ENCODE measurements at places on chromosomes 13 and 19.

DNA sequence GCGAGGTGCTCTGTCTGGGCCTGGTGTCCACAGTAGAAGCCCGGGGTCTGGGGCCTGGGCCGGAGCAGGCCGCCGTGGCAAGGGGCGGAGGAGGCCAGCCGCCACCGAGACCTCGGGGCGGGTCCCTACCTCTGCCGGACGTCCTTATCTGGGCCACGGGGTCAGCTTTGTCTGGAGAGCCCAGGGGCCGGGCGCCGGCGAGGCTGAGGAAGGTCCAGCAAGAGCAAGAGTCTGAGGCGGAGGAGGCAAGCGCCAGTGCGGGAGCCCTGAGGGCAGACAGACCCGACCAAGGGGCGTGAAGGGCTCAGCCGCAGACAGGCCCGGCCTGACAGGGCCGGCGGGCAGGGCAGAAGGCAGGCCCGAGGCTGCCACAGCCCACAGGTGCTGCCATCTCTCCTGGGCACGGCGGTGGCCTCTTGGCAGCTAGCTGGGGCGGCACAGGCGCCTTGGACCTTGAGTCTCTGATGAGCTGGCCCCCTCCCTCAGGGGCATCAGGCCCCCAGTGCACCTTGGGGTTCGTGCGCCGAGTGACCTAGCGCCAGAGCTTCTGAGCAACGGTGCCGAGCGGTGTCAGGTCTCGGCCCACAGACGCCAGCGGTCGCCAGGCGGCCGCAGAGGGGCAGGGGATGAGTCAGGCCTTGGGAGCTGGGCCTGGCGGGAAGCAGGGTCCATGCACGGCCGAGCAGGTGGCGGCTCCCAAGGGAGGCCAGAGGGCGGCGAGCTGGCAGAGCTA, 19.1 kb upstream of the AKAP8 start:
- no peak for DNase-seq

GRCh38 chr13:44402899-44403445, 29.3 kb downstream of the SERP2 start:
- no peak for DNase-seq

- no peak for DNase-seq
Observed at GRCh38 chr13:49429121-49429520, 14.7 kb downstream of the CAB39L start.

DNA sequence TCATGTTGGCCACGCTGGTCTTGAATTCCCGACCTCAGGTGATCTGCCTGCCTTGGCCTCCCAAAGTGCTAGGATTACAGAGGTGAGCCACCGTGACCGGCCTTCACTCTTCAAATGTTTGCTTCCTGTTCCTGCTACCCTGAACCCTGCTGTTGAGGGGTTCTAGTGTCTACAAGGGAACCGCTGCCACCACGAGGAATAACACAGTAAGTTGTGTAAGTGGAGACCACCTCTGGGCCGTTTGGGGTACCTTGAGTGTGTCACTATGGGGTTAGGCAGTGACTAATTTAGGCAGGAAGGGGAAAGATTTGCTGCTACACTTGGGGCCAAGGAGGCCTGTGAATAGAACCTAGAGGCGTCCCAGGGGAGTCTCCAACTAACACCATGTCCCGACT, 2.2 kb upstream of the MYADM start:
- DNase-seq: no peak

DNA sequence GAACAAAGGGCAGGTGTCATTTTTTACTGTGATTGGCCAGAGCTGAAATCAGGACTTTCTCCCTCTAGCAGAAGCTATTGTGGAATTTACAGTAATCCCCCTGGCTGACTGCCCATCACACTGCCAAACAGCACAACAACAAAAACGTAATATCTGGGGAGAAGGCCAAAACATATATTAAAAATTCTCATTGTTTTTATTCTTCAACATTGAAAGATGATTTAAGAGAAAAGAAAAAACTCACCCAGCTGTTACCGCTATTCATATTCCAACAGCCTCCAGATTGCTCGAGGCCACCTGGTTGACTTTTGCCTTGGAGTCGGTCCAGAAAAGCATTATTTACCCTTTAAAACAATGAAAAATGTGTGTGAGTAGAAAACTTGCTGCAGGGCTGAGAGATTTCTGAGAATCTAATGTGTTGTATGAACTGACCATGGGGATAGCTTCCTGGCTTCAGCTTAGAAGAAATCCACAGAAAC, 97.2 kb downstream of the EPSTI1 start:
- DNase-seq: no peak

DNA sequence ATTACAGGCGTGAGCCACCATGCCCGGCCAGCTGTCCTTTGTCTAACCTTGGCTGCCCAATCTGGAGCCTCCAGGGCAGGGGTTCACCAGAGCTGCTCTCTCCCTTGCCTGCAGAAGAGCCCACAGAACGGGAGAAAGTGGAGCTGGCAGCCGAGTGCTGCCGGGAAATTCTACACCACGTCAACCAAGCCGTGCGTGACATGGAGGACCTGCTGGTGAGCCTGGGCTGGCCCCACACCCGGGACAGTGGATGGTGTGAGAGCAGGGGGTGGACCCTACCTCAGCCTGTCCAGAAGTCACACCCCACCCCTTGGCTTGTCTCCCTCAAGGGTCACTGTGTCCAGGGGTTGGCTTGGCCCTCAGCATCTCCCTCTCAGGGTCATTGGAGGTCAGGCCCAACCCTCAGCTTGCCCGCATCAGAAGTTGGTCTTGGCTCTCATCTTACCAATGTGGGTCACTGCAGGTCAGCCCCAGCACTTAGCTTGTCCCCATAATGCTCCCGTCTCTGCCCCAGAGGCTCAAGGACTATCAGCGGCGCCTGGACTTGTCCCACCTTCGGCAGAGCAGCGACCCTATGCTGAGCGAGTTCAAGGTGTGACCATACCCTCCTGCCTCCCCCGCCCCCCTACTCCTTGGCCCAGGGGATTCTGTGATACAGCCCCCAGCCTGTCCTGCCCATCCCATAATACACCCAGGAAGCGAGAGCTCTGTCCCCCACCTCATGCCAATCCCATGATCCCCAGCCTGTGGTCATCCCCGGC, 20.4 kb downstream of the ARHGEF1 start:
- DNase-seq: no peak

DNA sequence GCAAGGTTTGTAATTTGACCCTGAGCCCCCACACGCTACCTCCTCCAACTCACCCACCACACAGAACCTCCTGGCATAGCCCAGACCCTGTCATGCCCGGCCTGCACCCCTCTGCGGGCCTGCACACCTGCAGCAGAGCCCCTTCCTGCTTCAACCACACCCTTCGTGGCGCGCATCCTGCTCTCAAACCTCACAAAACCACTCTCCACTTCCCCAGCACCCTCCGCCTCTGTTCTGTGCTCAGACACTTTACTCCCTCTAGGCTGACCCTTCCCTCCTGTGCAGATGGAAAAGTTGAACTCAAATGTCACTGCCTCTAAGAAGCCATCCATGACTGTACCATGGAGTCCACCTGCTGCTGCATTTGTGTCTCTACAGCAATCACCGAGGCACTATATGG, 28.5 kb downstream of the FAAP24 start:
- DNase-seq: no peak

- DNase-seq: no peak
Observed at GRCh38 chr19:43895727-43896308, 39.3 kb downstream of the ZNF45 start.

DNA sequence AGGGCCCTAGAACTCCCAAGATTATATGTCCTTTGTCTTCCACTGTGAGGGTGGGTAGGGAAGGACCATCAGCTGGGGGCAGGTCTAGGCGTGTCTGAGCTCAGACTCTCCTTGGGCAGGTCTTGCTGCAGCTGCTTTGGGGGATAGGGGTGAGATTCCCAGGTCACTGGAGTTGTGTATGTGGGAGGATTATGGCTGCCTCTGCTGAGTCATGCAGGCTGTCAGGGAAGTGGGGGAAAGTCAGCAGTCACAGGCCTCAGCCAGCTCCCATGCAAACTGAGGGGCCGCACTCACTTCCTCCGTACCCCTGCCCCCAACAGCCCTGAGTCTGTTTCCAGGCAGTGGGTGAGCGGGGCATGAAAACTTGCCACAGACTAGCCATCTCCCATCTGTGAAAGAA, 600.8 kb downstream of the DIAPH3 start:
- DNase-seq: no peak

DNA sequence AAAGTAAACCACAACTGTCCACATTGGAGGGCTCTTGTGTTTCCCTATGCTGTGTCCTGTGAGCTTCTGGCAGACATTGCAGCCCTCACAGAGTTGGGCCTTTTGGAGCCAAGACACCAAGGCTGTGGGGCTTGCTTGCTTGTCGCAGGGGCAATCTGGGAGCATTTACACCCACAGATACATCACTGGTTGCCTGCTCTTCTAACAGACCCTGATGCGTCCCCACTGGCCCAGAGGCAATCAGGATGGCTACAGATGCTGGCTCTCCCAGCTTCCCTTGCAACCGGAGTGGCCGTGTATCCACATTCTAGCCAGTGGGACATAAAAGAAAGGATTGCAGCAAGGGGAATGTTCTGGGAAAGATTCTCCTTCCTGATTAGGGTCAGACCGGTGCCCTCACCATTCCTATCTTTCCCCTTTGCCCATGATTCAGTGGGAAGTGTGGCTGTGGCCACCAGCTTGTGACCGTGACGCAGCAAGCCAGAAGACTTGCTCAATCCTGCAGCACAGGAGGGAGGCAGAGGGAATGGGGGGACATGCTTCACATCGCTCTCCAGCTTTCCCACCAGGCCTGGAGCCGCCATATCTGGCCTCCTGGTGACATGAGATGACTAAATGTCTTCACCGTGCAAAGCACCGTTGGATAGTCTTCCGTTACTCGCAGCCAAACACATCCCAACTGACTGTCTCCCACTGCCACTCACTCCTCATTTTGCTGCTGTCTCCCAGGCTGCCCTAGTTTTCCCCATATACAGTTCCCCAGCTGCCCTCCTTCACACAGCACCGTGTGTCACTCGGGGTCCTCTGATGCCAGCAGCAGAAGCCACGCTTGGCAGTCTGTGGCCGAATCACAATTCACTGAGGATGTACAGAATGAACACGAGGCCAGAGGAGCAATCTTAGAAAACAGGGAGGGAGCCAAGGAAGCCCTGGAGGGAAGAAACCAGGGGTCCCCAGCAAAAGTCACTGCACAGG, 151.0 kb downstream of the DPF1 start:
- no peak for DNase-seq

- DNase-seq: no peak
Observed at GRCh38 chr19:38889803-38890202, 9.6 kb downstream of the SIRT2 start.

DNA sequence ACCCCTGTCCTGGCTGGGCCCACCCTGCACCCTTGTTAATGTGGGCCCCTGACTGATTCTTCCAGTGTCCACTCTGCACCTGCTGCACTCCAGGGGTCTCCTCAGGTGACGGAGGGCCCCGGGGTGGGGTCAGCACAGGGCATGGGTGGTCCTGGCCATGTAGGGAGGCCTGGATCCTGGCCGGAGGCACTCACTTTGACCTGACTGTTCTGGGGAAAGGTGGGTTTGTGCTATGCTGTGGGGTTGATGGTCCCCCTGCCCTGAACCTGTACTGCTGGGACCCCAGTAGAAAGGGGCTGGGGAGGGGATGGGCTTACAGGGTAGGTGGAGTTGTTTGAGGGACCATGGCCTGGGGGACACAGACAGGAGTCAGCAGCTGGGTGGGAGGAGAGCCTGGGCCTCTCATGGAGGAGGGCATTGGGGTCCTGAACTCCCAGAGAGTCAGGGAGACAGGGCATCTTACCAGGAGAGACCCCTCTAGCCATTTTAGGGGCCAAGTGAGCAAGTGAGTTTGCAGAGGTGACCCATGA, 25.8 kb upstream of the CEACAM1 start:
- no peak for DNase-seq

GRCh38 chr19:48618916-48619691, at the start of the genes RPL18 and SPHK2:
Gene RPL18 (minus strand): TSS chr19:48619178. CDS start chr19:48619143, 35 bp downstream.
Gene SPHK2 (plus strand): TSS chr19:48619506. CDS start chr19:48620515, 1,009 bp downstream.
- peak; percentile 98 for DNase-seq

GRCh38 chr19:17616961-17617806, 61.7 kb downstream of the COLGALT1 start:
- DNase-seq: peak; percentile 82
